ENCODE measurements at places on chromosomes 4 and X.

- DNase-seq: peak; percentile 35
These were observed 885 bp downstream of the CCDC110 start for GRCh38 chr4:185470501-185471195.

DNA sequence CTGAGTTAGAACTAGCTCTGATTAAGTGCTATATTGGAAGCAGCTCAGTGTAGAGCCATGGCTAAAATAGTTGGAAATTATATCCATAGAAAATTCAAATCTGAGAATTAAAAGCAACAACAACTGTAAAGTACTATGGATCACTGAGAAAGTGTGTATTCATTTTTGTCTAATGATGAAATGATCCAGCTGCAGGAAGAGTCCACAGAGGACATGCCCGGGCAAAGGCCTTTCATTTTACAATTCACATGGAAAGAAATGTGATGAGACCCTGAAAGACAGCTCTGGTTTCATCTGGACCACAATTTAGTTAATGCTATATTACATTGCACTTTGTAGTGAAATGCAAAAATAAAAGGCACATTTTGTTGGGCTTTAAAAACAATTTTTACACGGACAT is 196.8 kb upstream of the FAT1 start:
- DNase-seq: no peak

GRCh38 chr4:157421365-157421764 is 200.8 kb downstream of the GRIA2 start:
- DNase-seq: no peak

GRCh38 chr4:174214101-174214878 is 69.2 kb downstream of the FBXO8 start:
- DNase-seq: no peak

- peak; percentile 64 for DNase-seq
These were observed 17.8 kb downstream of the TRIM2 start for GRCh38 chr4:153221783-153222706.

DNA sequence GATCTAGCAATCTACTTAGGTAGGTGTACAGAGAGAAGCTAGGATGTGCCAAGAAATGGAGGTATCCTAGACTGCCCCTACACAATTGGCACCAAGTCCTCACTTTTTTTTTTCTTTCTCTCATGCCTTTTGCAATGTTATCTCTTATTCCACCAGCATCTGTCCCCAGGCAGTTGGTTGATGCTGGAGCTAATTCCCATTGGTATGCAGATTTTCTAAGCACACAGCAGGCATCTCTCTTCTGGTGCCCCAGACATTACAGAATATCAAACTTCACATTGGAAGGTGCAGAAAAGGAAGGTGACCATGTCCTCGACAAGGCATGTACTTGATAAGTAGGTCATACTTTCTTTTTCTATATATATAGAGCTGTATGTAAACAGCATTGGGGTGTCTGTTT is 21.6 kb downstream of the LUZP4 start:
- DNase-seq: no peak

- DNase-seq: no peak
These were observed 160.0 kb downstream of the STIM2 start for GRCh38 chr4:27020603-27021002.

DNA sequence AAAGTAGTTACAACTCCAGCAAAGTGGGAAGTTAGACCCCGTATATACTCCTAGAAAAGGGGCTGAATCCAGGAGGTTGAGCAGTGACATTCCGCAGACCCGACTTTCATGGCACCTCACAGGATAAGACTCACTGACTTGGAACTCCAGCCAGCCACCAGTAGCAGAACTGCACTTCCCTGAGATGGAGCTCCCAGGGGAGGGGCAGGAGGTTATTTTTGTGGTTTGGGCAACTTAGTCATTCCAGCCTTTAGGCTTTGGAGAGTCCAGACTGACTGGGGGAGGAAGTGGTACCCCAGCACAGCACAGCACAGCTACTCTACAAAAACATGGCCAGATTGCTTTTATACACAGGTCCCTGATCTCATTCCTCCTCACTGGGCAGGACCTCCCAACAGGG is 319.1 kb downstream of the PCDH19 start:
- DNase-seq: no peak

- no peak for DNase-seq
These were observed 8.0 kb downstream of the ARHGEF38 start for GRCh38 chr4:105560421-105560848.

GRCh38 chr4:112521123-112522023 is 5.4 kb upstream of the NEUROG2 start:
- DNase-seq: no peak

- no peak for DNase-seq
These were observed 623.8 kb upstream of the DIPK2B start for GRCh38 chrX:45824471-45824870.

- DNase-seq: no peak
These were observed 110.4 kb upstream of the LDB2 start for GRCh38 chr4:17008834-17009345.

- no peak for DNase-seq
These were observed 39.7 kb downstream of the AFF2 start for GRCh38 chrX:148540114-148540513.

- DNase-seq: no peak
These were observed 38.2 kb downstream of the BEX3 start for GRCh38 chrX:103414561-103414960.

- DNase-seq: no peak
These were observed 98.4 kb downstream of the ZAR1 start for GRCh38 chr4:48588230-48589097.

GRCh38 chrX:132622130-132622529 is 133.3 kb upstream of the MBNL3 start:
- DNase-seq: peak; percentile 17

GRCh38 chr4:126223784-126224407 is 909.1 kb downstream of the FAT4 start:
- no peak for DNase-seq

GRCh38 chr4:173014113-173014558 is 154.5 kb upstream of the GALNT7 start:
- DNase-seq: peak; percentile 29

- DNase-seq: no peak
These were observed 9.2 kb downstream of the MAP9 start for GRCh38 chr4:155367608-155368007.

Data from head of caudate nucleus (tissue), 42 donors.